Activated effector memory CD4-positive, alpha-beta T cell treated with Interleukin-2 at 50 U/mL for 16 hours (primary cell): ENCODE measurements at places on chromosomes 16 and 17.
A peak's percentile ranks its signal among the peaks of the same experiment; 100 is the strongest.

GRCh38 chr16:31331141-31331764, 23.7 kb upstream of the ITGAX start:
- DNase-seq, result no peak

GRCh38 chr16:57475711-57476339, 10.5 kb downstream of the DOK4 start:
- DNase-seq, result peak; percentile 39

DNA sequence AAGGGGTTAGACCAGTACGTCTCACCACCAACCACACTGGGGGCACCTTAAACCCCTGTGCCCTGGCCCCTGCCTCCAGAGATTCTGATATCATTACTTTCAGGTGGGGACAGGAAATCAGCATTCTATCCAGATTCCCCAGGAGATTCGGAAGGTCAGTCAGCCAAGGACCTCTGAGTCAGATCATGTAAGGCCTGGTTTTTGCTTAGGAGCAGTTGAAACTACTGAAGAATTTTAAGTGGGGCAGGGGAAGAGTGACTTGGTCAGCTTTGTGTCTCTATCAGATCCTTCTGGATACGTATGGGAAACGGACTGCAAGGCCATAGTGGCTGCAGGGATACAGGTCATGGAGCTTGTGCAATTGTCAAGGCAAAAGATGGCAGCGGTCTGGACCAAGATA, 9.0 kb downstream of the EMP2 start:
- no peak for DNase-seq

- DNase-seq, result no peak
Measured at GRCh38 chr17:35449371-35449931, 885 bp upstream of the SLFN13 start.

- no peak for DNase-seq
Measured at GRCh38 chr16:84334058-84334457, 34.3 kb upstream of the ATP2C2 start.

GRCh38 chr16:80824623-80825364, 20.4 kb upstream of the CDYL2 start:
- DNase-seq, result no peak

- no peak for DNase-seq
Measured at GRCh38 chr16:72199761-72200337, 27.9 kb upstream of the PMFBP1 start.

DNA sequence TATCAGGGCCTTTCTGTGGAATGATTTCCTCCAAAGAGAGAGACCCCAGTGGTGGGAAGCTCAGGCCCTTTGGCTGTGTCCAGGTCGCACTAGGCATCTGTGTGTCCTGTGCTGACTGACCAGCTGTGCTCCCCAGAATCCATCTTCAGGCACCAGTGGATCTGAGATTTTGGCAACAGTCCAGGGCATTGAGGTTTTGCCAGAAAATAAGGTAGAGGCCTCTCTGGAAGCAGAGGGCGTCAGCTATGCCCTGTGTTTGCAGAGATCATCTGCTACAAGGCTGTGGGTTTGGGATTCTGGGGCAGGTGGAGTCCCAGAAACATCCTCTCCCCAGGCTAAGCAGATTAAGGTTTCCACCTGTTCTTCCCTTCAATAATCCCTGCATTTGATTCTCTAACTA, 57.5 kb upstream of the TOB1 start:
- no peak for DNase-seq

DNA sequence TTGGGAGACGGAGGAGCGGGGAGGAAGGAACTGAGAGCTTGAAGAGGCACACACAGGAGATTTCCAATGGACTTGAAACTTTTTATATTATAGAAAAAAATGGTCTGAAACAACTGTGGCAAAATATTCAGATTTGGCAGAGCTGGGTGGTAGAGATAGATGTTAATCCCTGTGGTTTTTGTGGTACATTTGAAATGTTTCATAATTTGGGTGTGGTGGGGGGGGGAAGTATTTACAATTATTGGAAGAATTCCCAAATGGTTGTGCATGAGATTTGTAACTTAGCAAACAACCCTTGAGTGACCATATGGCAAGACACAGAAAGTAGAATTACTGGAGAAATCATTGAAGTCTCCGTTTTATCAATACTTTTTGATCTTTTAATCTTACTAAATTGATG, 588.8 kb upstream of the PSMD7 start:
- no peak for DNase-seq

DNA sequence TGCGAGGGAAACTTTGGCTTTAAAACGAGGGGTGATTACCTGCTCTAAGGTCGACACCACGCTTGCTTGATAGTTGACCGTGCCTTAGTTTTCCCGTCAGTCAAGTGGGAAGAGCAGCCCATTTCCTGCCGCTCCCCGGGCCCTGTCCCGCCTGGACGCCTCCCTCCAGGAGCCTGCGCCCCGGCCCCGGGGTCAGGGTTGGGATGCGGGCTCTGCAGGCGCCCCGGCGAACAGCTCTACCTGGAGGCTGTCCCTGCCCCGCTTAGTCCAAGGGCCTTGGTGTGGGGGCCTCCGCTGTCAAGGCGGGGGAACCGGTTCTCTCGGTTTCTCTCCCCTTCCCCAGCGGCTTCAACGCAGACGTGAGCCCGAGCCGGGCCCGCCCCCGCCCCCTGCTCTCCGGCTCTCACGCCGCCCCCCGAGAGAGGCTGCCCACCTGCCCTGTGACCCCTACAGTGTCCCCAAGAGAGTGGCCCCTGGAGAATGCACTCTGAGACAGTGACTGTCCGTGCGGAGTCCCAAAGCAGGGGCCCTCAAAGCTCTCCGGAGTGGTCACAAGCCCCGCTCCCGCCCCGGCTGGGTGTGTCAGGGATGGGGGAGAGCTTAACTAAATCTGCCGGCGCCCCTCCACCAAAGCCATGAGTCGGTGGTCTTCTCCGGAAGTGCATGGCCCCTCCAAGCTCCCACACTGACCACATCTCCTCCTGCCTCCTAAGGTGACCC, 117.4 kb upstream of the SMURF2 start:
- DNase-seq, result no peak

DNA sequence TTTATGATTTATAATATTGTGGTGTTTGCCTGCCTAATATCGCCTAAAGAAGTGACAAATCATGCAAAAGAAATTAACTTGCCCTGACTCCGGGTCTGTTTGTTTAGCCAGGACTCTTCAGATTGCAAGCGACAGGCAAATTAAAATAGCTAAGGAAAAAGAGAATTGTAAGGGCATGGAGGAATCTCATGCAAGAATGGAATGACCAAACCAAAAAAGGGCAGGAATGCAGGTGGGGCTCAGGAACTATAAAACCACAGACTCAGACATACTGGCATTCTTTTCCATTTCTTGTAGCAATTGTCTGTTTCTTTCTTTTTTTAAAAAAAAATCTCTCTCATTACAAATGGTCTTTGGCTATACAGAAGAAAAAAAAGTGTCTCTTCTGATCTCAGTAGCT, 188.1 kb upstream of the XYLT1 start:
- no peak for DNase-seq

DNA sequence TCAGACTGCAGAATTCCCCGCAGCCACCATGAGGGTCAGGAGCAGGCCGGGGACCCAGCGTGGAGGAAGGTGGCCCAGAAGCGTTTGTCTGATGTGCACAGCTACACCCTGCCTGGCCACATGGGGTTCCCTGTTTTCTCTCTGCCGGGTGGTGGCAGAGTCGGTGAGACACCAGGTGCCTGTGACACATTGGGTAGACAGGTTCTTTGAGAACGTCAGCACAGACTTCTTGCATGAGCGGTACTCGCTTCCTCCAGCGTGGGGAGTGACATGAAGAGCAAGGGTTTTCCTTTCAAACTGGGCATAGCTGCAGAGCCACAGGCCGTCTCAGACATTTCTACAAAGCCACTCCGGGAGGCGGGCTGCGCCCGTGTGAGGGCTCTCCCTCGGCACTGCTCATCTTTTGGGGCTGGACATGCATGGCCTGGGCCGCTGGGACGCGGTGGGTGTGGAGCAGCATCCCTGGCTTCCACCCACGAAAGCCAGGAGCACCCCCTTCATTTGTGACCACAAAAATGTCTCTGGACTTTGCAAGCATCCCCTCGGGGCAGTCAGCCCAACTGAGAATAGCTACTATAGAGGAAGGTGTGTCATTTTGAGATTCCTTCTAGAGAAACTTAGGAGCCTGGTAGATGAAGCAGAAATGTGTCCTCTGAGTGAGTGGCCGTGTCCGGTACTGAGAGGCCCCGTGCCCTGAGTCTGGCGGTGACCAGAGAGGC, 26.0 kb downstream of the NME3 start:
- DNase-seq, result no peak

DNA sequence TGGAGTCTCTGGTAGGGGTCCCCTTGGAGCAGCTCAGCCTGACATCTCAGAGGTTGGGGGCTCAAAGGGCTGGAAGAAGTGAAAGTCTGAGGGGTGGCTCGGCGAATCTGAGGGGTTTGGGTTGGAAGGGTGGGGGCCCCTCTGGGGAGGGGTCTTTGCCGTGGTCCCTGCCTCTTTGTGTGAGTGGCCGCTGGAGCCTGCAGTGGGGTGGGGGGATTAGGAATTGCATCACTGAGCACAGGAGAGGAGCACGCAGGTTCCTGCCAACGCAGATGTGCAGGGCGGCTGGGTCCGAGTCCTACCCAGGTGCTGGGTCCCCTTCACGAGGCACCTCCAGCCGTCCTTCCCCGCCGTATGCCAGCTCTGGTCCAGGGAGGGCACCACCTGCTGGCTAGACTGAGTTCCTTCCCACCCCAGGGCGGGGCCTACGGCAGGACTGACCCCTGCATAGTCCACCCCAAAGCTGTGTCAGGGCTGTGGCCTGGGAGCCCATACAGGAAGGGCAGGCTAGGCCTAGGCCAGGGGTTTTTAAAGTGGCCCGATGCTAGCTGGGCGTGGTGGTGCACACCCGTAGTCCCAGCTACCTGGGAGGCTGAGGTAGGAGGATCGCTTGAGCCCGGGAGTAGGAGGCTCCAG, 9.9 kb downstream of the FMNL1 start:
- DNase-seq, result no peak

DNA sequence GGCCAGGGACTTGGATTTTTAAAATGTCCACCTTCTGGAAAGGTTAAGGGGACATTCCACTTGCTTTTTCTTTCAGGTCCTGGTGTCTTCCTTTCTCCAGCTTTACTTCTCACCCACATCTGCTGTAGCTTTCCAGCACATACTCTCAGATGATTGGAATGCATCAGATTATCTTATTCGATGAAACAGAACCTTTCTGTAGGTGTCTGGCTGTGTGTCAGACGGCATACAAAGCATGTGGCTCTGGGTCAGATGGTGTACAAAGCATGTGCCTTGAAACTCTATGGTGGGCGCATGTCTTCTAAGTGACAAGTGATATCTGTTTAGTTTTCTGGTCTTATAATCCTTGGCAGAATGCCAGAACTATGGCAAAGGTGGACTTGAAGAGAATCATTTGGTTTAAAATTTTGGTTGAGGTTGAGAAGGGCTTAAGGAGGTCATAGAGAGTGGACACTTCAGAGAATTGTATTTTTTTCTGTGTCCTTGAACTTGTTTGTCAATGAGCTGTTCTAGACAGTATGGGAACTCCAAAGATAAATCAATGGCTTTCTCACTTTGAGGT, 125.3 kb downstream of the FTO start:
- DNase-seq, result no peak

GRCh38 chr17:5509482-5509881, 23.1 kb downstream of the MIS12 start:
- no peak for DNase-seq

DNA sequence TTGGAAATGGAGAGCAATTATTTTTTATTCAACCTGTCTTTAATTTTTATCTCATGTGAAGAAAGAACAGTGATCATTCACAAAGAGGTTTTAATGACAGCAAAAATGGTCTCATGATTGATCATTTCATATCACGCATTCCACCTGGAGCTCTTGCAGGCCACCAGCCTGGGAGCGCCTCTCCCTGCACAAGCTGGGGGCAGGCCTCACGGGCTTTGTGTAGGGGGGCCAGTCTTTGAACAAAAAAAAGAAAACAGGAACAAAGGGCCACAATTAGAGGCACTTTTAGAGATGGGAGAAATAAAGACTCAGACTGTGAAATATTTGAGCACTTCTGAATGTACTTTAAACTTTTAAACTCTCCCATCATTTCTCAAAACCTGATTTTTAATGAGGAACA, 232.9 kb downstream of the CHD9NB start:
- no peak for DNase-seq

DNA sequence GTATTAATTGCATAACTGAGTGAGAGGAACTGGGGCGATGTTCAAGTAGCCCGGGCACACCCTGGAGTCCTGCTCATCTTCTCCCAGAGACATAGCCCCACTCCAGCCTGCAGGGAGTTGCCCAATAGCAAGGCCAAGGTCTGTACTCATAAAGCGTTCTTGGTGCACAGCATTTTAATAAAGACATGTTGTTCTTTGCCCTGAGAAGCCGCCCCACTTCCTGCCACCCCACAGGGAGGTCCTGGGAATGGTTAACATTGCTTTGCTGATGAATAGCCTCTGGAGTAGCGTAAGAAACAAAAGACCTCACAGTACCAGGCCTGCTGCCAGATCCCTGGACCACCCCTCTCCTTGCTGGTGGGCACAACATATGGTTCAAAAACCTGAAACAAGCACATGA, 21.6 kb upstream of the CDH1 start:
- DNase-seq, result no peak

DNA sequence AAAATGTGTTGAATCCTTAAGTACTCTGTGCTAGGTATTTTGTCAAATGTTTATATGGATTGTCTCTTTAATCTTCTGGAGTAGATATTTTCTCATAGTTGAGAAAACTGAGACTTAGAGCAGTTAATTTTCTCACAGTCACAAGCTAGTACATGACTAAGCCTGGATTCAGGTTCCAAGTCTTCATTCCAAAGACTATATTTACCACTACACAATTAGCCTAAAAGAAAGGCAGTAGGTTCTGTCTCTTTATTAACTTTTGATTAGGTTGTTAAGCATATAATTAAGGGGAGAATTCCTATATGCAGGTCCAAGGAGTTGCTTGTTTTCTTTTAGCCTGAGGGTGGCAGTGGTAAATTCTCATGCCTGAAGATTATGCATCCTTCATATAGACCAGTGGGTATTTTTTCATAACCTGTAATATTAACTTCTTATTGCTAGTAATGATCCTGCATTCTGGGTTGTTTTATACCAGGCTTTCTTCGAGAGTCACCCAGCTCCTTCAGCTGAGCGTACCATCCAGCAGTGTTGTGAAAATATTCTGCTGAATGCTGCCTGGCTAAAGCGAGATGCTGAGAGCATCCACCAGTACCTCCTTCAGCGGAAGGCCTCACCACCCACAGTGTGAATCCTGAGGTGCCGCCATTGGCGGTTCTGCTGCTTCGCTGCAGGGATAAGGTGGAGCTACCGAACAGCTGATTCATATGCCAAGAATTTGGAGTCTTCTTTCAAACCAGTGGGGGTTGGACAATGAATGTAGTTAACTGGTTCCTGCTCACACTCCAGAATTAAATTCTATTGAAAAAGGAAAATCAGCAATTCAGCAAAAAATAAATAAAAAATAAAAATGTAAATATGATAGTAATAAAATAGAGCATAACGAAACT, 28.2 kb upstream of the KPNB1 start:
- DNase-seq, result no peak

GRCh38 chr16:23712976-23713375, at the start of gene ERN2:
ERN2 (minus strand) TSS chr16:23713222; CDS start chr16:23713187, 35 bp downstream.
- no peak for DNase-seq

GRCh38 chr16:74768239-74768638, 6.4 kb downstream of the FA2H start:
- no peak for DNase-seq
